Large intestine (tissue), 12 donors: ENCODE measurements at places on chromosomes 4 and X. TPM values are rescaled to one million over a fixed set of nuclear protein-coding genes. Genes with fewer than 3 reads are reported as not detected.

Gene CXCL10
- polyA plus RNA-seq = 3.9 TPM

Gene KCNE5
- polyA plus RNA-seq = 0.79 TPM

Gene SNCA
- 26.0 TPM for polyA plus RNA-seq

Gene EMCN
- 8.7 TPM for polyA plus RNA-seq

Gene IL2
- polyA plus RNA-seq = 0.24 TPM

Gene ZNF185
- 4.4 TPM for polyA plus RNA-seq

Gene MAGEA12
- not detected for polyA plus RNA-seq

Gene GAR1
- 37.4 TPM for polyA plus RNA-seq

Gene MAGEA6
- not detected for polyA plus RNA-seq

Gene HSD17B13
- polyA plus RNA-seq = 0.49 TPM

Gene ERAS
- 0.27 TPM for polyA plus RNA-seq

Gene CFAP299
- polyA plus RNA-seq = 0.16 TPM

Gene GAB3
- 3.2 TPM for polyA plus RNA-seq

Gene RTL9
- 0.31 TPM for polyA plus RNA-seq

Gene GBA3
- 74.1 TPM for polyA plus RNA-seq

Gene ITIH6
- 0.04 TPM for polyA plus RNA-seq

Gene SGMS2
- 35.3 TPM for polyA plus RNA-seq

Gene EVC
- 4.6 TPM for polyA plus RNA-seq

Gene CTAG1B
- not detected for polyA plus RNA-seq

GRCh38 chr4:70654605-70655011 lies 11.7 kb downstream of the JCHAIN start:
- no peak for DNase-seq

DNA sequence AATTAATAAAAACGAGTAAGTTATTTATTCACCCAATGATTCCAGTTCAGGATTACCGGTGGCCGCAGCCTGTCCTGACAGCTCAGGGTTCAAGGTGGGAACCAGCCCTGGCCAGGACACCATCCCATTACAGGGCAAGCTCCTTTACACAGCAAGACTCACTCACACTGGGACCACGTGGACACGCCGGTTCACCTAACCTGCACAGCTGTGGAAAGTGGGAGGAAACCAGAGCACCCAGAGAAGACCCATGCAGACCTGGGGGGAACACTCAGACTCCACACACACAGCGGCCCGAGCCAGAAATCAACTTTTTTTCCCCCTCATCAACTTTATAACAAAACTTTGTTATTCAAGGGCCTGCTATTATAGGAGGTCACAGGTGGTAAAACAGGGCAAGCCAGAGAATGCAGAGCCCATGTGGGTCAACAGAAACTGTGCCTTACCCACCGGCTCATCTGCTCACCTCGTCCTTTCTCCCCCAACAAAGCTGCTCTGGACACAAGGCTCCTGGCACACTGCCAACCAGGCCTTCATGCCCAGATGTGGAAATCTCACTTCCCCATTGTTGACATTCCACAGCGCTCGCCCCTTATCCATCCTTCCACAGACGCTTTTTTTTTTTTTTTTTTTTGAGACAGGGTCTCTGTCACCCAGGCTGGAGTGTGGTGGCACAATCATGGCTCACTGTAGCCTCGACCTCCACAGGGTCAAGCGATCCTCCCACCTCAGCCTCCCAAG lies 8.0 kb upstream of the ODAPH start:
- DNase-seq = no peak

DNA sequence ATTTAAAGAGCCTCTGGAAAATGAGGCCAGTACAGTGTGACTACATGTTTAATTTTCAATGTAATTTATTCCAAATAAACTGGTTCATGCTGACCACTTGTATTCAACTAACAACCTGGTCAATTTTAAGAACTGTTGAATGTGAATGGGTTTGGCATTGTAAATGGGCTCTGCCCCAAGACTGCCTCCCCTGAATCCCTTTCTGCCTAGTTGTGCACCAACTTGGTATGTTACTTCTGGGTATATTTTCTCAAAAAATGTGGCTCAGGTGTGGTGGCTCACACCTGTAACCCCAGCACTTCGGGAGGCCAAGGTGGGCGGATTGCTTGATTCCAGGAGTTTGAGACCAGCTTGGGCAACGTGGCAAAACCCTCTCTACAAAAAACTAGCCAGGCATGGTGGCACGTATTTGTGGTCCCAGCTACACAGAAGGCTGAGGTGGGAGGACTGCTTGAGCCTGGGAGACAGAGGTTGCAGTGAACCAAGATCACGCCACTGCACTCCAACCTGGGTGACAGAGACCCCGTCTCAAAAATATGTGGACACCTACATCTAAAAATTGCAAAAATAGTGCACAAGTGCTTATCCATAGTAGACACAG lies 7.2 kb downstream of the RPL9 start:
- no peak for DNase-seq

- DNase-seq = peak; percentile 75
These were observed 1.3 kb downstream of the PCDH7 start for GRCh38 chr4:30721185-30722091.

GRCh38 chrX:11397680-11398079 lies 104.5 kb downstream of the AMELX start:
- DNase-seq = no peak

DNA sequence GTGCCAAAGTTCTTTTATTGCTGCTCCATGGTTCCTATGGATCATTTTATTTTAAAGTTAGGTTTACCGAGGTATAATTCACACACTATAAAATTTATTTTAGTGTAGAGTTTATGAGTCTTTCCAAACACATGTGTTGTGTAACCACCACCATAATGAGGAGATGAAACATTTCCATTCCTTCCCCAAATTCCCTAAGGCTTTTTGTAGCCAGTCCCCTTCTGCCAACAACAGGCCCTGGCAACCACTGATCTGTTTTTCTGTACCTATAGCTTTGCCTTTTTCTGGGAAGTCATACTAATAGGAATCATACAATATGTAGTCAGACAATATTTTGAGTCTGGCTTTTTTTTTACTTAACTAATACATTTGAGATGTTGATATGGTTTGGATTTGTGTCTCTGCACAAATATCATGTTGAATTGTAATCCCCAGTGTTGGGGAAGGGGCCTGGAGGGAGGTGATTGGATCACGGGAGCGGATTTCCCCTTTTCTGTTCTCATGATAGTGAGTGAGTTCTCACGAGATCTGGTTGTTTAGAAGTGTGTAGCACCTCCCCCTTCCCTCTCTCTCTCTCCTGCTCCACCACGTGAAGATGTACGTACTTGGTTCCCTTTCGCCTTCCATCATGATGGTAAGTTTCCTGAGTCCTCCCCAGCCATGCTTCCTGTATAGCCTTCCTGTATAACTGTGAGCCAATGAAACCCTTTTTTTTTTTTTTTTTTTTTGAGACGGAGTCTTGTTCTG lies 59.6 kb upstream of the DHX15 start:
- DNase-seq = no peak

GRCh38 chrX:153061732-153062131 lies 5.5 kb downstream of the PNMA3 start:
- no peak for DNase-seq

GRCh38 chrX:137195991-137196390 lies 162.2 kb upstream of the GPR101 start:
- no peak for DNase-seq

DNA sequence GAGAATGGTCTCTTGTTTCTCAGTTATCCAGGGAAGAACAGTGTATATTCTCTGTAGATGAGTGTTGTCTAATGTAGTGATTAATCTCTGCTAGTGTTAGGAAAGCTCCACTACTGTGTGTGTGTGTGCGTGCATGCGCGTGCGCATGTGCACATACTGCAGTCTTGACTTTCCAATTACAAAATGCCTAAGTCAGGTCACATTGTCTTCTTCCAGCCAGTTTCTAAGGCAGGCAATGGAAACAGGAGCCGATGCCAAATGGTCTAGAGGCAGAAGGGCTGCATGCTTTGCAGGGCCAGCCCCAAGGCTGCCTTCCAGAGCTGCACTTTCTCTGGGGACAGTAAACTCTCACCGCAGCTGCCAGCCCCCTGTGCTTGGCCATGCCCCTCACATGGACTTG lies 30.5 kb upstream of the NAP1L5 start:
- DNase-seq = no peak

- no peak for DNase-seq
These were observed 92.1 kb downstream of the AFF1 start for GRCh38 chr4:87026800-87027495.

- DNase-seq = no peak
These were observed 1712.4 kb upstream of the TENM3 start for GRCh38 chr4:180530787-180531186.

DNA sequence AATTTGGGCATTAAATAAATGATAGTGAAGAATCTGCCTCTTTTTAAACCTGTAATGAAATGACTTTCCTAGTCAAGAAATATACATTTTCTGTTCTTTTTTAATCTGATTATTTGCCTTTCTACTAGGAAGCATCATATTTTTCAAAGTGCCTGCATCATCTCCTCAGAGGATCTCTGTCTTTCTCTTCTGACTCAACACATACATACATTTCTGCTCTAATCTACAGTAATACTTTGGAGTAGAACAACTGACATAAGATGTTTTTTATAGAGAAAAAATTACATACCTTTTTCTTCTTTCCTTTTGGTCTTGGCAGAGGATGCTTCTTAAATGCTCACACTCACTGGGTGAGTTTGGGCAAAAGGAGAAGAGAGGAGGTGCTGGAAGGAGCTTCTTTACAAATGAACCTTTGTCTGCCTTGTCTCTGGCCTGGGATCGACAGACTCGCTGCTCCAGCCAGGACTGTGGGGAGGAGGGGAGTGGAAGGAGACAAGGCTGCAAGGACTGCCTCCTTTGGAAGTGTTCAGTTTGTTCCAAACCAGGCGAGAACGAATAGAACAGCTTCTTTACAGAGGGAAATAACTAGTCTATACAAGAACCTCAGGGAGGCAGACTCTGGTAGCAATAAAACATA lies at the start of gene SCRG1:
Gene SCRG1, minus strand, starts transcription at position 338 of the 637 bp plus-strand sequence. CDS start 7,702 bp downstream, outside the sequence.
- no peak for DNase-seq

GRCh38 chr4:168614281-168615057 lies 117.6 kb downstream of the PALLD start:
- DNase-seq = no peak

GRCh38 chrX:39820938-39821708 lies 276.6 kb downstream of the BCOR start:
- DNase-seq = no peak

- no peak for DNase-seq
These were observed 29.3 kb downstream of the MOSPD2 start for GRCh38 chrX:14902537-14902936.

- DNase-seq = peak; percentile 18
These were observed 134.9 kb downstream of the STOX2 start for GRCh38 chr4:184039963-184040383.

- no peak for DNase-seq
These were observed 501.8 kb downstream of the BCOR start for GRCh38 chrX:39595977-39596376.

- DNase-seq = peak; percentile 31
These were observed 53.2 kb downstream of the ZFYVE28 start for GRCh38 chr4:2365054-2365912.

GRCh38 chr4:159267869-159268285 lies 165.0 kb downstream of the RAPGEF2 start:
- no peak for DNase-seq

GRCh38 chr4:145524552-145524951 lies 42.9 kb downstream of the SMAD1 start:
- DNase-seq = no peak

GRCh38 chr4:76406081-76406480 lies 14.9 kb downstream of the CCDC158 start:
- DNase-seq = peak; percentile 33

DNA sequence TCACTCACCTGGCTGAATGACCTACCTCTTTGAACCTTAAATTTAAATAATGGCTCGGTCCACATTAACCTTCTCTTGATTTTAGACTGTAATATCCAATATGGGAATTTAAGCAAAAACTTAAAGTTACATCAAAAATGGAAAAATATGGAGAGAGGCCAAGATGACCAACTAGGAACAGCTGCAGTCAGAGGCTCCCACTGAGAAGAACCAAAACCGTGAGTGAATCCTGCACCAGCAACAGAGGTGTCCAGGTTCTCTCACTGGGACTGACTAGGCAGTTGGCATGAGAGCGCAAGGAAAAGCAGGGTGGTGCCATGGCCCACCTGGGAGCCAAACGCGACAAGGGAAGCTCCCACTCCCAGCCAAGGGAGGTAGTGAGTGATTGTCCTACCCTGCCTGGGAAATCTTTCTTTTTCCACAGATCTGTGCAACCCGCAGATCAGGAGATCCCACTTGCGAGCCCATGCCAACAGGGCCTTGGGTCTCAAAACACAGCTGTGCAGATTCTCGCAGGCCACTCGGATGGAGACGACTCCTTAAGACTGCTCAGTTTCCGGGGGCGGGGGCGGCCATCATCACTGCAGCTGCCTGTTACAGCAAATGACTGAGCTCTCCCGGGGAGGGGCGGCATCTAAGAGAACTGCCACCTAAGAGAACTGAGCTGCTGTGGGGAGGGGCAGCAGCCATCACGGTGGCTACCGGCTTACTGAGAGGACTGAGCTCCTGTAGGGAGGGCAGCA lies 343.4 kb downstream of the DMD start:
- no peak for DNase-seq

- no peak for DNase-seq
These were observed 7.2 kb downstream of the AFP start for GRCh38 chr4:73443224-73443623.

- DNase-seq = peak; percentile 24
These were observed 14.5 kb downstream of the CDS1 start for GRCh38 chr4:84597450-84597849.

DNA sequence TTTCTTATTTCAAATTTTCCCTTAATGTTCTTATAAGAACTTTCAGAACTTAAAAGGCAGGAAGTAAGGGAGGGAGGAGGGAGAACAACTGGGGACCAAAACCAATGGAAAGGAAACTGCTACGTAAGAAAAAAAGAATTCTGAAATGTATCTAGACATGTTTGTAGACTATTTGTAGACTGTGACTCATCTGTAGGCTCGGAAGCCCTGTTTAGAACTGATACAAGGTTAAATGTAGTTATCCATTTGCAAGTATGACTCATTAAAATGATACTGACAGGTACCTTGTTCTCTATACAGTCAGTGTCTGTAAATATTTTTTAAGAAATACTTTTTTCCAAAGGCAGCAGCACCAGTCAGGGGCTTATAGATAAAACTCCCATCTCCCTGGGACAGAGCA lies 202.0 kb downstream of the DHX15 start:
- no peak for DNase-seq
